ENCODE measurements at places on chromosomes 11 and 22.
A peak's percentile ranks its signal among the peaks of the same experiment; 100 is the strongest.

GRCh38 chr11:123122341-123122740, 60.4 kb upstream of the HSPA8 start:
- peak; percentile 75 for DNase-seq

DNA sequence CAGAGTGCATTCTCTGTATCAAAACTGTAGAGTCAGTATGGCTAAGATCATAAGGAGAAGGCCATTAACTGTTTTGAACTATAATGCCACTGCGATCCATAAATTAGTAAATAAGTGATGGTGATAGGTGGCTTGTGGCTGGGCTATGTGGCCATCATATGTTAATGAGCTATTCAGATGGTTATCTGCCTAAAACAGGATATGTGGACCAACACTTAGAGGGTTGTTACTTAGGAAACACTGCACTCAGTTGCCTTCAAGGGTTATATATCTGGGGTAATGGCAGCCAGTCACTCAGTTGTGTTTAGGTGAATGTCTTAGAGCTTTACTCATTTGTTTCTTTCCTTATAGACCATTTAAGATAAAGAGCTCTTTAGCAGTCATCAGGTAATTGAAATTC, 66.0 kb downstream of the PPP2R1B start:
- no peak for DNase-seq

DNA sequence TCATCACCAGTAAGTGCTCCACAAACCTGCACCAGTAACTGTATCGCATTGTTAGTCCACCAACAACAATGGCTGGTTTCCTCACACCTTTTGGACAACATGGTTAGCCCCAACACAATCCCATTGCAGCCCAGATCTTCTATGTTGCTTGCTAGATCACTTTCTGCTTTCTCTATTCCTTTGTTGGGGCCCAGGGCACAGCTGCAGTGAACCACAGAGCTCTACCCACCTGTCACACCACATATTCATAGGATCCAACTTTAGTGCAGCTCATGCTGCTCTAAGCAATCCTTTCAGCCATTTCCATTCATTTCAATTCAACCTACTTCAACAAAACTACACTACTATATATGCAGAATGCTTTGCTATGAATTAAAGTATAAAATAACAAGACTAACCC, 364.3 kb downstream of the DCDC1 start:
- DNase-seq, result no peak

DNA sequence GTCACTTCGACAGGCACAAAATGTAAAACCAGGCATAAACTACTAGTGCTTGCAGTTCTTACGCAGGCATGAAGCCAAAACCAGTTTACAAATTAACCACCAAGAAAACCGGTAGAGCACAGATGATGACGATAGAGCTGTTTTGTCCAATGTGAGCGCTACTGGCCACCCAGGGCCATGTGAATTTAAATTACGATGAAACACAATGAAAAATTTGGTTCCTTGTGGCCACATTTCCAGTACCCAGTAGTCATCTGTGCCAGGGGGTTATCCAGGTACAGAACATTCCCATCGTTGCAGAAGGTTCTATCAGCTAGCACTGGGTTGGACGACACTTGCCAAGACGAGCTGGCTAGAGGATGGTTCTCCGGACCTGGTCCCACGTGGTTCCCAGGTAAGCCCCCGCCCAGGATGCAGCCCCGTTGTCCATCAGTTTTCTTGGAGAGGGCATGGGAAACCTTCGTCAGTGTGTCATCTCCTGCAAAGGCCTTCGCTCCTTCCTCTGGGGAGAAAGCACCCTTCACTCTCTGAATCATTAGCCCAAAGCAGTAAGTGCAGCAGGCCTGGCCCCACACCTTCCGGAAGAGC, 1.1 kb upstream of the CD81 start:
- DNase-seq, result no peak

GRCh38 chr11:62508336-62509058, 38.1 kb downstream of the AHNAK start:
- DNase-seq, result peak; percentile 31

DNA sequence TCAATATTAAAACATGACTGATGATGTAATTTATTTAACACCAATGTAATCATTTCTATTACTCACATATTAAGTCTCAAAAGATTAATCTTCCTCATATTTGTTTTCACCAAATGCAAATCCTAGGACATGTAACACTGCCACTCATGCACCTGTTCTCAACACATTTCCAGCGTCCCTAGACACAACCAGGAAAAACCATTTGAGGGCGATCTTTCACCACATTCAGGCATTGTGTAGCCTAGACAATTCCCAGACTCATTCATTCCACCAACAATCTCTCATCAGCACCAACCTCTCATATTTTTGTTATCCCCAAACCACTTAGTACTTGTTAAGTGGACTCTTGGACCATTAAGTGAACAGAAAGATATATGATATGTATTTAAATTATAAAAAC, 66.1 kb downstream of the SLC36A4 start:
- peak; percentile 19 for DNase-seq

DNA sequence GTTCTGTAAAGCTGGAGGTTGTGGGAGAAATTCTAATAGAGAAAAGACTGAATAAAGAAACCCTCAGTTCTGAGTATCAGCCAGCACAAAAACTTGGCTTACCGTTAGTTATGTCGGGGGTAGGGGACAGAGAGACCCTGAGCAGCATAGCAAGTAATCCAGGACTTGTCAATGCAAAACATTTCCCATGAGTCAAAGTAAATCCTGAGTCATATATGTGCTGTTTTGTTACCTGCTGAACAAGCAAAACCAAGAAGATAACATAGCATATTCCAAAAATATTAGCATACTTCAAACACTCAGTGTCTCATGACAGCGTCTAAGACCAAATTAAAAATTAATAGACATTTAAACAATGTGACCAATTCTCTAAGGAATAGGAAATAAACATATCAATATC, 75.1 kb upstream of the LUZP2 start:
- DNase-seq, result peak; percentile 49

GRCh38 chr22:16699326-16699725, 106.7 kb upstream of the CCT8L2 start:
- DNase-seq, result no peak

GRCh38 chr11:116888024-116888423, 50.6 kb upstream of the APOA1 start:
- peak; percentile 59 for DNase-seq

- DNase-seq, result peak; percentile 67
These were observed 54.1 kb downstream of the PPFIA1 start for GRCh38 chr11:70324376-70325115.

DNA sequence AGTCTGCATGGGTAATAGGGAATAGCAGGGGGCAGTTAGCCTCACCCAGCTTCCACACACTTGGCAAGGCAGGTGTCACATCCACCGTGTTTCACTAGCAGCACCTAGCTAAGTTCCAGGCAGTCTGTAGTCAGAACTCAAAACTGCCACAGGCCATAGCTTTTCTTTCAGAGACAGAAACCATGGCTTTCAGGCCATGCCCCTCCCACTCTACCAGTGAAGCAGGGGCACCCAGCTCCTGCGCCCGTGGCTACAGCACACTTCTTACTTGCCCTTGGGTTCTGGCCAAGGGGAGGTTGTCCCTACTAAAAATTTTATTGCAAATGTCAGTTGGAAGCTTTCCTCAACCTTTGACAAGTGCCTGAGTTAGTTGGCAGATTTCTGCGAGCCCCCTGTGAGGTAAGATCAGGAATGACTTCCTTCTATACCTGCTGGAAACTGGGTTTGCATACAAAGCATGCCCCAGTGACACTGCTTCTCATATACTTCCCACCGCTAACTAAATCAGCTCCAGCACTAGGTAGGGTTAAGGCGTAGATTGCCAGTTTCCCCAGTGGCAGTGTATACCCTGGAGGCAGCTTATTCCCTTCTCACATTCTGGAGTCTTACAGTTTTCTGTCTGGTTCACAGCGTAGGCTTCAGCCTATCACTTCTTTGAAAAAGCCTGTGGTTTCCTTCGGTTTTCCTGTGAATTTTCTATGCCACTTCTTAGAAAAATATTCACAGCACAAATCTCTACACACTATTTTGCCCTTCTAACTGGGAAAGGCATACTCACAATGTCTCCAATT, 139.0 kb upstream of the LUZP2 start:
- no peak for DNase-seq

DNA sequence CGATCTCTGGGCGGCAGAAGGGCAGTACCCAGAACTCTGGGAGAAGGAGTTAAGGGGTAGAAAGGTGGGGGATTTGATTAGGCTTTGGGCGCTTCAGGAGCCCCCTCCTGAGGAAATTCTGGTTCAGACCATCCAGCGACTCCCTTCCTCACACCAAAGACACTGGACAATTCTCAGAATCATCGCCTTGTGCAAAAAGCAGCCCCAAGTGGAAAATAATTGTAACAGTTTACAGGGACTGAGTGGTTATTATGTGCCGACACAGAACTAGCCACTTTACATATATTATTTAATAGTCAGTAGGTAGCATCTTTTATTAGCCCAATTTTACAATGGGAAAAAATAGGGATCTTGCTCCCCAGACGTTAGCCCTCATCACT, 662 bp upstream of the TRIM3 start:
- no peak for DNase-seq

- DNase-seq, result no peak
These were observed 42.6 kb upstream of the EED start for GRCh38 chr11:86202013-86202336.

- peak; percentile 49 for DNase-seq
These were observed 36.6 kb downstream of the DCUN1D5 start for GRCh38 chr11:103055221-103055890.
